ENCODE measurements at places on chromosomes 7 and 10.

DNA sequence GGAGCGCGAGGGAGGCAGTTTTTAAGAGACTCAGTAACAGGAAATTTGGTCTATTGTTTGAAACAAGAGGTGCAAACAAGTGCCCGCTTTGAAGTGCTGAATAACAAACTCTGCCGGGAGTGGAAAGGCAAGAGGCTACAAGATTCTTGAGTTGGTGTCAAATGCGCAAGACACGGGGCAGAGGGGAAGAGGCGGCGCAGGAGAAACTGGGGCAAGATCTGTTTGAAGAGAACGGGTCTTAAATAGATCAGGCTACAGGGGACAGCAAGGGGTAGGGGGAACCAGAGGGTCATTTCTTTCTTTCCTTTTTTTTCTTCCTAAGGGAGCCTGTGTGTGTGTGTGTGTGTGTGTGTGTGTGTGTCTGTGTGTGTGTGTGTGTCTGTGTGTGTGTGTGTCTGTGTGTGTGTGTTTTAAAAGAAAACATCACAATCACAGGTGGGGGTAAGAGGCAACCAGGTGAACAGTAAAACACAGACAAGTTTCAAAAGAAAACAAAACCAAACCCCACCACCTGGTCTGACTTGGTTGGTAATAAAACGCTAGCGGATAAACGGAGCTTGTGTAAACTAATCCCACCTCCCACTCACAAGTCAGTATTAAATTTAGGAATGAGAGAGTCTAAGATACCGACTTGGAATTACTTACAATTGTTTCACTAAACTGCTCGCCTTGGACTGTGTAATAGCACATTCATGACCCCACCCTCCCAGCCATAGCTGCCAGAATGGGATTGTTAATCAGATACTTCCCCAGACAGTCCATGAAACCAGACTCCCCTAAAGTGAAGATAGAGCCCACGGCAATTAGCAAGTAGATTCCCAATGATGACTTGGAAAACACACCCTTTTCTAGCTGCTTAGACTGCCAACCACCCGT lies 13.1 kb upstream of the CUX1 start:
- DNase-seq: no peak

- no peak for DNase-seq
Observed at GRCh38 chr7:4221043-4221442, 461.1 kb upstream of the FOXK1 start.

DNA sequence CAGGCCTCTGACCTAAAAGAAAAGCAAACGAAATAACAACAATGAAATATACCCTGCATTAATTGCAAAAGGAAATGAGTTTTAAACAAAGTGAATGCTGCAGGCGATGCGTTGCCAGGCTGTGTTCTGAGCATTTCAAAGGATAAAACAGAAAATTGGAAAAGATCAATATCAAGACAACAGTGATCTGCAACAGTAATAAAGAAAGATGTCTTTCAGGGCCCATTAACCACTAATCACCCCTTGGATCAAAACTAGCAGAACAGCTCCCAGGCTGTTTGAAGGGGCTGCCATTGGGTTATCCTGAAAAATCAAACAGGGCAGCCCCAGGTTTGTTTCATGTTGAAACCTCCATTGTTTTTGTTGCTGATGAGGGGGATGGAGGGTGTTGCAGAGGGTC lies 219.2 kb downstream of the FGFR2 start:
- DNase-seq: no peak

- peak; percentile 39 for DNase-seq
Observed at GRCh38 chr10:10911471-10911921, 106.2 kb upstream of the CELF2 start.

DNA sequence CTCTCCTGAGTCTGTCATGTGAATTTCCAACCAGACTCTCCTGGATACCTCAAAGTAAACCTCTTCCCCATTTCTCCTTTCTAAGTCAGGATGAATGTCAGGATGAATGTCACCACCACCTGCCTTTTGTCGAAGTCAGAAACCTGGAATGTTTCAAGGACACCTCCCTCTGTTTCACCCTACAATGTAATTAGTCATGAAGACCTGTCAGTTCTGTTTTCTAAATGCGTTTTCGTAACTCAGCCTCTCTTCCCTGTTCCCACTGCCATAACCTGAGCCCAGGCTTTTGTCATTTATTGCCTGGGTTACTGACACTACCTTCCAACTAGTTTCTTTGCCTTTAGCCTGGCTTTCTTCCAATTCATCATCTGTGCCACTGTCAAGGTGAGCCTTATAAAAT lies 5.5 kb upstream of the STN1 start:
- DNase-seq: no peak

DNA sequence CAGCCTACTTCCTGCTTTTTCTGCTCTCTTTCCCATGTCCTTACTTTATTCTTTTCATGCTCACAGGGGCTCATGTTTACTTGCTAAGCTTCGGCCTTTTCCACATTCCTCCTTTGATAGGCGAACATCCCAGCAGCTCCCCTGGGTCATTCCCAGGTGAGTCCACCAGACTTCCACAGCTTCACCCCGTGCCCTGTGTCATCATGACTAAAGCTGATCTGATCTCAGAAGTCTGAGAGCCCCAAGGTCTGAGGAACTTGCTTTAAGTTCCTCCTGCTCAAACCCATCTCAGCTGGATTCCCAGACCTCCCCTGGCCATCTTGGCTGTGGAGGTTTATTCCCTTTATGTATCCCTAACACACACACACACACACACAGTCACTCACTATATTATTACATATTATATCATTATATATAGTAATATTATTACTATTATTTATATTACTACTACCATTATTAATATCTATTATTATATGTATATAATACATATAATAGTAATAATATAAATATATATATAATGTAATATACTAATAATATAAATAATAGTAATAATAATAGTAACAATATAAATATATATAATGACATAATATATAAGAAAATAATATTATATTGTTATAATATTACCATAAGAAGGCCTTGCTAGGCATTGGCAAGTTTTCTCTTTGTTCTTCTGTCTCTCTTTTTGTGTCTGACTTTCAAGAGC lies 295.9 kb downstream of the PTEN start:
- DNase-seq: no peak

- peak; percentile 67 for DNase-seq
Observed at GRCh38 chr10:102449321-102450123, 1.8 kb downstream of the C10orf95 start.

GRCh38 chr10:107418085-107418806 lies 253.7 kb upstream of the SORCS1 start:
- DNase-seq: no peak

DNA sequence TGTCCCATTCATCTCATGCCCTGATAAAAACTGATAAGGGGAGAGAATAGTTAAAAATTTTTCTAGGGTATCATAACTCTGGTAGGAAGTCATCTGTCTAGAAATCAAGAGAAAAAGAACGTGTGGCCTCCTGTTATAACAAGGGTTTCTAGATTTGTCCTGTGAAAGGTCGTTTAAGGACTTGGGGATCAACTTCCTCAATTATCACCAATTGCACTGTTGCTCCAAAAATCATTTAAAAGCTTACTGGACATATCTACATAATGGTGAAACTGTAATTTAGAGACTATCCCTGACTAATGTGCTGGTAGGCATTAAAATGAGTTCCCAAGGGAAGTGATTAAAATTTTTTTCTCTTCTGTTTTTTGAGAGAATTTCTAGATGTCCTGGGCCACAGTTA lies 58.2 kb downstream of the GPR141 start:
- DNase-seq: no peak

DNA sequence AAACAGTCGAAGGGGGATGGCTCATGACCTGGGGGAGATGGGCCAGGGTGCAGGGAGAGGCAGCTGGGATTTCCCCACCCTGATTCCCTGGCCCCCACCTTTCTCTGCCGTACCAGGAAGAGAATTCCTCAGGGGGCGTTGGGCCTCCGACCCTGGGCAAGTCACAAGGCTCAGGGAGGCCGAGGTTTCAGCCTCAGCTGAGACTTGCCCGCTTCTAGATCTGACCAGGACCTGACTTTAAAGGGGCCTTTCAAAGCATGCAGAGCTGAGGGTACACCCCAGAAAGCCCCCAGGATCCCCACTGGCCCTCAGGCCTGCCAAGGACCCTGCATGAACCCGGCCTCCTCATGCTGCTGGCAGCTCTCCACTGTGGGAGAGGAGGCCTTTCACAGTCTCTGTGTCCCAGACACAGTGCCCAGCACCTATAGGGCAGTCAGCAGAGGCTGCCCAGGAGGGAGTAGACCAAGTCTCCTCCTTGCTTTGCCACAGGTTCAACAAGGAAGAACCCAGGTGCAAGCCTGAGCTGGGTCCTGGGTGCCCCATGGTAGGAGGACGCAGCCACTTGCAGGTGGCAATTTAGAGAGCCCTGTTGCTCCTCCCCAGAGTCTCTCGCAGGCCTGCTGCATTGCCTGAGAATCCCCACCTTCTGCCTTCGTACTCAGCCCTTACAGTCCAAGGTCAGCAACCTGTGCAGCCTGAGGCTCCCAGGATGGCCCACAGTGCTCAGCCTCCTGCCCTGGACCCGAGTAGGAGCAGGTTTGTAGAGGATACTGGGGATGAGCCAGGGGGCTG lies 89.3 kb downstream of the CHST15 start:
- DNase-seq: no peak

DNA sequence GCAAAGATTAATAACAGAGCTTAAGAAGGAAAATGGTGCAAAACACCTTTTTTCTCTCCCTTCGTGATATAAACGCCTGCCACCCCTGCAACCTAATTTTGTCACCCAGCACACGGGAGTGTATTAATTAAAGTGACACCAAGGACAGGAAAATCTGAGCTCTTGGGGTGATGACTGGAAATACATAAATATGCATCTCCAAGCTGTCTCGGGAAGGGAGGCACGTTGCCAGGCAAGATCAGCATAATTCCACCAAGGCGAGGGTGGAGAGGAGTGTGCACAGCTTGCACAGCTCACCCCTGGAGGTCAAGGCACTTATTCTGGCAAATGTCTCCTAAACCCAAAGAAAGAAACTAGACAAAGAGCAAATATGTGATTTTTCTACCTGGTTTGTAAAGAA lies 700.9 kb downstream of the GRID1 start:
- DNase-seq: no peak

- no peak for DNase-seq
Observed at GRCh38 chr7:2554661-2555111, 638 bp downstream of the BRAT1 start.

DNA sequence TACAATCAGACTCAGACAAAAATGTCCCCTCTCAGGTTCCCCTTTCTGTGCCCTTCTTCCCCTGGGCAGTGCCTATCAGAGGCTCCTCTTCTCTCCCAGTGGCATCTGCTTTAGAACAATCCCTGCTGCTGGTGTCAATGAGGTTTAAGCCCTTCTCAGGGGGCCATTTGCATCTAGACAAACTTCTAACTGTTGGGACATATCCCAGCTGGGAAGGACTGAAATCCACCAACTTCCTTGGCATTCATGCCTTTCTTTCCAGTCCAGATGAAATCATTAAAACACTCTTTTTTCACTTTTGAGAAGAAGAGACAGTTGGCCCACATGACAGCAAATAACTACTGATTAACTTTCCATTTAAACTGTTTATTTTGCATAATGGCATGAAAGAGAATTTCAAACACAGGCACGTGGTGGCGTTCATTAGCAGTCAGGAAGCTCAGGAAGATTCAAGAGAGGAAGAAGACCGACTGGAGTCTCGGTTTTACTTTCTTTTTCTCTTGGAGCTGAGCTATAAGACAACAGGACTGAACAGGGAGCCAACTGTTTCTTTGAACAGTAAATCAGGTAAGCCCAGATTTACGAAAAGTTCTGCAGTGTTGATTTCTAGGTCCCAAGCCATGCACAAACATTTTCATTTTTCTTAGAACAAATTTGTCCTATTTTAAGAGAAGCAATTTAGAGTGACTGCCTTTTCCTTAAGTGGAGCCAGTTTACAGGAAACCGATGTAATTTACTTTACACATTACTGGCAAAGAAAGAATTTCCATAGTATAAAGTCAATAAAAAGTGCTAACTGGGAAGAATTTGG lies at the start of gene GIMAP2:
Gene GIMAP2 (plus strand): TSS at position 488 of the 811 bp plus-strand sequence. CDS start 1,354 bp downstream, outside the sequence.
- DNase-seq: no peak

- no peak for DNase-seq
Observed at GRCh38 chr7:91185771-91186170, 78.5 kb upstream of the FZD1 start.

GRCh38 chr10:107865691-107866090 lies 701.2 kb upstream of the SORCS1 start:
- no peak for DNase-seq

DNA sequence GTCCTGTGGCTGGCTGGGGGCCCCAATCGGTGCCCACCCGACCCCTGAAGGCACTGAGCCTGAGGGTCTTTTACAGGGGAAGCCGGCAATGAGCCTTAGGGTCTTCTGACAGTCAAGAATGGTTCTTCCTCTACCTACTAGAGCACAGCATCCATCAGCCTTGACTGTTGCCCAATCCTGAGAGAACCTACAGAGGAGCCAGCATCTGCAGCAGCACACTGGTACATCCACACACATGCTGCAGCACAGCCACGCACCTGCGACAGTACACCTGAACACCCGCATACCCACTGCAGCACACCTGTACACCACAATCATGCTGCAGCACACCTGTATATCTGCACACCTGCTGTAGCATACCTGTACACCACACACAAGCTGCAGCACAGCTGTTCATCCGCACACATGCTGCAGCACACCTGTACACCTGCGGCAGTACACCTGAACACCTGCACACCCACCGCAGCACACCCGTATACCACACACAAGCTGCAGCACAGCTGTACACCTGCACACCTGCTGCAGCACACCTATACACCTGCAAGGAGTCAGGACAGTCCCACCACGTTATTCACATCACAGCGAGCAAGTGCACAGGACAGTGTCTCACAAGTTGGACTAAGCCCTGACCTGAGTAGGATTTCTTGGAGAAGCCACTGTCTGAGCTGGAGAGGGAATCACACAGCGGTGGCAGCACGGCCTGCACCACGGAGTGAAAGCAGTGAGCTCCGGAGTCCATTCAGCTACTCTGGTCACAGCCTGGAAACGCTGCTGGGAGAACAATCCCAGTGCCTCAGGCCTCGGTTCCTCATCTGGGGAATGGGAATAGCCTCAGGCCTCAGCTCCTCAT lies 56.4 kb downstream of the VIPR2 start:
- no peak for DNase-seq

DNA sequence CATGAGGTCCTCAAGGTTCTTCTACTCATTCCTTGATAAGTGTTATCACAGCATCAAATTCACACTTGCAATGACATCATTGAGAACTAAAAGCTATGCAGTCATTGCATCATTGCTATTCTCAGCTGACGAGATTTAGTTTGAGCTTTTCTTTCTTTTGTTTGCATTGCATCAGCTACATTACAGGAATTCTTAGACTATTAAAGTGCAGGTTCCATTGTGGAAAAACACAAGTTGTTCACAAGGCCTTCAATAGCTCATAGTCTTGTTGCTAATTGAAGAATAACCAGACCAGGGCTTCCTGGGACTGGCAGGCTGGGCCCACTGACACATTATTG lies 139.3 kb downstream of the CXCL12 start:
- DNase-seq: no peak

DNA sequence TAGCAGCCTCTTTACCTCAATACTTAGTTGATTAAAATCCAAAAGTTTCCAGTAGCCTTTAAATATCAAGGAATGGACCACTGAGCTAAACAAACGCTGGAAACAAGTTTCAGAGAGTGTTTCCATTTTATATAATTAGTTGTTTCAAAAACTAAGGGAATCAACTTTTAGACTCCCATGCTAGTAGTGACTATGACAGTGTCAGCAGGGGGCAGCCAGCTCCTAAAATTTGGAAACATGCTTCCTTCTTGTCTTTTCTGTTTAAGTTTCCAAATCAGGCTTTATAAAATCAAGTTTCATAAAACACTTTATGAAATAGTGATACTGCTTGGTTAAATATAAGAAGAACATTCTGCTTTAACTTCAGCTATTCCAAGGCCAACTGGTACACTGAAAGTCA lies 138.2 kb upstream of the TMEM229A start:
- DNase-seq: no peak

GRCh38 chr10:133274751-133275683 lies 1.7 kb downstream of the ADAM8 start:
- no peak for DNase-seq

GRCh38 chr10:86868353-86868752 lies 89.1 kb downstream of the MMRN2 start:
- DNase-seq: peak; percentile 92
